ENCODE measurements at places on chromosomes 1 and 21. TPM values are rescaled to one million over a fixed set of nuclear protein-coding genes. Genes with fewer than 3 reads are reported as not detected.

Gene ZNF695
- total RNA-seq, result 2.0 TPM

Gene UBE2U
- not detected for total RNA-seq

Gene HUNK
- not detected for total RNA-seq

Gene MIXL1
- not detected for total RNA-seq

Data from endothelial cell of coronary artery (primary cell).